ENCODE measurements at places on chromosomes 4 and X.
A peak's percentile ranks its signal among the peaks of the same experiment; 100 is the strongest.

DNA sequence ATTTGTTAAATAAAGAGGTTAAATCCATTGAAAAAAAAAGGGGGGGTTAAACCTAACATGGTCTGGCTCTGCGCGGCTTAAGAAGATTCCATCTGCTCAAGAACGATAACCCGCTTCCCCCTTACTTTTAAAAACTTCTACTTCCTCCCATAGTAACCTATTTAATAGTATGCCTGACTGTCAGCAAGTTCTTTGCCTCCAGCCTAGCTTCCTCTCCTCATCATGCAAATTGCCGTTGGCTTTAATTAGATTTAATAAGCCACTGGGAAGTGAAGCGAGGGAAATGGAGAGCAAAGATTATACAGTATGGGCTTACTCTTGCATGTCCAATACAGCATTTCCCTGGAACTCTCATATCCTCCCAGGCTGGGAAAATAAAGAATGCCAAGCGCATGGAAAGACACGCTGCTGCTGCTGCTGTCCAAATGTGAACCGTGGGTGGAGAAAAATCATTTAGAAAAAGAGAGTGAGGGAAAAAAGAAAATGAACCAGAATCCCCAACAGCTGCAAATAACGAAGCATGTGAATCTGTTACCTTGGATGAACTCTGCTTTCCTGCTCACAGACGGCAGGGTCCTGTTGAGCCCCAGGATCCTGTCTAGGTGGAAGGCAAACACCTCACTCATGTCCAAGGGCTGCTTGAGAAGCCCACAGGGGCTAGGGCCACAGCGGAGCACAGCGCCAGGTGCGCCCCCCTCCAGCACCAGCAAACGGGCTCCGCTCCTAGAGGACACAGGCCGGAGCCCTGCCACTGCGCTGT lies 2.7 kb downstream of the GASK1B start:
- no peak for DNase-seq

DNA sequence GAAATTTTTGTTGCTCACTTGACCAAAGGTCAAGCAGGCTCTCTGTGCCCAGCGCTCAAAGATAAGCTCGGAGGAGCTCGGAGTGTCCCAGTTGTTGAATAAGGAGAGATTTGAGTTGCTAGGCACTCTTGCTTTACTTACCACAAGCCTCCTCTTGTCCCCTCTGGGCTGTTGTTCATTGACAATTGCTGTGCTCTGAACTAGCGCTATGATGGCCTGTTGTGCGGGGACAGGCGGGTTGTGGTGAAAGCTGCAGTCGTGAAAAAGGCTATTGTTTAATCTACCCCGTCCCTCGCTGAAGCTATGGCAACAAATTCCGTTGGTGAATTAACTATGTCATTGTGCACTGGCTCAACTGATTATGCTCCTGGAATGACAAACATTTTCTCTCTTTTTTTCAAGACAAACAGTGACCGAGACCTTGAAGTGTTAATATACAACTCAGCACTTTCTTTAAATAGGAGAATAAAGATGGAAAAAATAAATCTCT lies 21.0 kb upstream of the POLA1 start:
- DNase-seq: no peak

DNA sequence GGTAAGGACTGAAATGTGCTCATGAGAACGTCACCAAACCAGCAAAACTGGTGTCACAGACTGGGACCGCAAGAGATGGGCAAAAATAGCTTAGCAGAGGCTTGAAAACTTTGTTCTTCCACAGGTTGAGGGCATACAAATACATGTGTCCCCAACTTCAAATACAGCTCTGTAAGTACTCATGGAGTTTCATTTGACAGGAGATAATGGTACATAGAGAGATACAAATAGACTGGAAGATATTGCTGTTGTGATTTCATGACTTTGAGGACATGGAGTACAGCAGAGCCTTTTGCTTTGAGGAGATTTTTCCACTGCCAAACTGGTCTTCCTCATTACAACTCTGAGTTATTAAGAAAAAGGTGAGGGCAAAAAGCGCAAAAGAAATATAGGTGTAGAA lies 70.7 kb downstream of the STX18 start:
- no peak for DNase-seq

DNA sequence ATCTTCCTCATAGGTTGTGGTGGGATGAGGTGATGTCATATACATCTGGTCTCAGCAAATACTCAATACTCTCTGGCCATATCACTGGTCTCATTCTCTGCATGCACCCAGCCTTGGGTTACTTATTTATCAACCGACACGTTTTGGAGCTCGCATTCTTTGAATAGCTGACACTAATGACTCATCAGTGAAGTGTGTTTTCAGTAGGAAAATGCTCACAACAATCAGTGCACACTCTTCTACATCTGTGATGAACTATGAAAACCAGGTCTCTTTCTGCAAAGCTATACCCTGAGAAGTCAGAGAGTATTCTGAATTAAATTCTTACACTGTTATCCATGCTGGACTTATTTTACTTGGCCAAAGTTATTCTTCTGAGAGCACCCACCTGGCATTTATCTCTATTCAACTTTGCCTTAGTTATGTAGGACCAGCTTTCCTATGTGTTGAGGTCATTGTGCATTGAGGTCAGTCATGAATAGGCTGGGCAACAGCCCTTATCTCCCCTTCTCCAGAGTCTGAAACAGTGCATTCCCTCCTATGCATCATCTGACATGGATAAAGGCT lies 58.7 kb upstream of the DHX15 start:
- peak; percentile 37 for DNase-seq

DNA sequence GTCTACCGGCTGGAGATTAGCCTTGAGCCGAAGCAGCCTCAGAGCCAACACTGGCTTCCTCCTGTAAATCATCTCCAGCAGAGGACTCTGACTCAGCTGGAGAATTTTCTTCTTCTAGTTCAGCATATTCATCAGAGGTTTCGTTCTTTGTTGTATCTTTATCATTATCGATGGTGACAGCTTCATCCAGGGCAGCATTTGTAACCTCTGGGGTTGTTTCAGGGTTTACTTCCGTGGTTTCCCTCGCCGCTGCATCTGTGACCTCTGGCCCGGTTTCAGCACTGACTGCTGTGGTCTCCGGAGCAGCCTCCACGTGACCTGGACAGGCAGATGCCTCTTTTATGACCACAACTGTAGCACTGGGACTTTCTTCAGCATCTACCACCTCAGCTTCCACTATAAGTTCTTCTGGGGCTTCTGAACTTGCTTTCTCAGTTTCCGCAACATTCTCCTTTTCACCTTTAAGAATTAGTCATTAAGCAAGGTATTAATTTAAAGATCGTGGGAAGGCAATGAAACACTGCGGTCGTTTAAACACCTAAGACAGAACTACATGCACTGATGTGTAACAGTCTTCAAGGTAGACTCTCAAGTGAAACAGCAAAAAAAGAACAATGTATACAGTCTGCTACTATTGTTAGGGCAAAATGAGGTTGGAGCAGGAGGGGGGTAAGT lies 13.3 kb downstream of the MGARP start:
- peak; percentile 75 for DNase-seq

DNA sequence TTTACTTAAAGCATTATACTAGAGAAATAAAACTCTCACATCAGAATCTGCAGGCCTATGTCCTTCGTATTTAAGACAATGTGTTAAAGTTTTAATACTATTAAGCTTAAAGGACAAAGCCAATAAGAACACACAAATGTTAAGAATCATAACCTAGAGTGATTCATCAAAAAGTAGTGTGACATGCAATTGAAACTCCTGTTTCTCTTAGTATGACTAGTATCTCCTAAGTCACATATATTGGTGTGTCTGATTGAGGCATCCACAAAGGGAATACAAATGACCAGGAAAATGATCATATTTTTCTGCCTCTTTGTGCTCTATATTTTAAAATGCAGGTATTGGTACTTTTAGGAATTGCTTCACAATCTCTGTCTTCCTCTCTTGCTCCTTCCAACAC lies 23.8 kb downstream of the GPRASP3 start:
- DNase-seq: no peak

GRCh38 chr4:25172961-25173915 lies 13.0 kb upstream of the SEPSECS start:
- peak; percentile 99 for DNase-seq
